CD4-positive, alpha-beta T cell treated with Interleukin-2 at 100 ng/mL for 4 hours (primary cell): ENCODE measurements at places on chromosomes 6 and 20.

DNA sequence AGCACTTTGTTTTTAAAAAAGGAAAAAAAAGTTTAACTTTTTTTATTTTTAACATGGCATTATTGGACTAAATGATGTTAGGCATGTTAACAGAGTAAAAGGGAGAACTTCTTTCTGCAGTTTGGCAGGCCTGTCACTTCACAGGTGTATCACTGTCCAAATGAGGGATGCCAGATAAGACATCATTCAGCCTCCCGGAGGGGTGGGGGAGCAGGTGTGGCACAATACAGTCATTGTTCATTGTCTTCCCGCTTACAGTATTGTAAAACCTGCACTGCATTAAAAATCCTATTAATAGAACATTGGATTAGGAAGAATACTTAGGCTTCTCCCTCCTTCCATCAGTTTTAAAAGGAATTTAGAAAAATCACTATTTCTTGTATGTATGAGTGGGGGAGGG is 80.7 kb downstream of the CARMIL1 start:
- DNase-seq: no peak

DNA sequence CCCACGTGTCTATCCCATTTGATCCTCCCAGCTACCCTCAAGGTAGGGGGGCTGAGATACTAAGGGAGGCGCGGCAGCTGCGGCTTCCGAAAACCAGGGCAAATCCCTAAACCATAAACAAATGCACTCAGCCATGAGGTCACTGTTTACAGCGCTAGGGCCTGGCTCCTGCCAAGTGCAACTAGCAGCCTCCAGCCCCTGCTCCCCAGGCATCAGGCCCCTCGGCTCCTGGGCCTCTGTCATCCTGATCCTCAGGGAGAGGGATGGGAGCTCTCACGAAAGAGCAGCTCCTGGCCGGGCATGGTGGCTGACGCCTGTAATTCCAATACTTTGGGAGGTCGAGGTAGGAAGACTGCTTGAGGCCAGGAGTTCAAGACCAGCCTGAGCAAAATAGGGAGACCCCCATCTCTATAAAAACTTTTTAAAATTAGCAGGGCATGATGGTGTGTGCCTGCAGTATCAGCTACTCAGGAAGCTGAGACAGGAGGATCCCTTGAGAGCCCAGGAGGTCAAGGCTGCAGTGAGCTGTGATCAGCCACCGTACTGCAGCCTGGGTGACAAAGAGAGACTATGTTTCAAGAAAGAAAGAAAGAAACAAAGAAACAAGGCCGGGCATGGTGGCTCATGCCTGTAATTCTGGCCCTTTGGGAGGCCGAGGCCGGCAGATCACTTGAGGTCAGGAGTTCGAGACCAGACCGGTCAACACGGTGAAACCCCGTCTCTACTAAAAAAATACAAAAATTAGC is 42.5 kb upstream of the TLDC2 start:
- DNase-seq: no peak

GRCh38 chr20:25272223-25273000 is 24.5 kb downstream of the PYGB start:
- no peak for DNase-seq

DNA sequence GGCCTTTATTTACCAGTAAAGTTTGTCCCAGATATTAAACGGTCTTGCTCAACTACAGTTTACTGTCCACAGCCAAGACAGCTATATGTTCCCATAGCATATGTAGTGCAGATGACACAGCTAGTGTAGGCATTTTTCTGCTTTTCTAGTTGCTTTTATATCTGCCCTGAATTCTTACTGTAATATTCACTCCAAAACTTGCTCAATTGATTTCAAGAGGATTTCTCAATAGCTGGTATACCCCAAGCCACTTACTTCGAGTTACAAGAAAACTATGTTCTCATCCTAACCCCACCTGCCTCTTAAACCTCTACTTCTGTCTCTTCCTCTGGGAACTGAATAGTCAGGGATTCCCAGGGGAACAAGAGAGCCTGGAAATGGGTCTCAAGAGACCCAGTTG is 18.9 kb upstream of the ROS1 start:
- DNase-seq: no peak

- no peak for DNase-seq
These were observed 59.2 kb downstream of the RBM38 start for GRCh38 chr20:57450419-57450818.

GRCh38 chr20:62320581-62321354 is 18.0 kb downstream of the ADRM1 start:
- no peak for DNase-seq

GRCh38 chr20:50744143-50744792 is 12.9 kb downstream of the PARD6B start:
- DNase-seq: no peak

- no peak for DNase-seq
These were observed 2.5 kb downstream of the MYLK4 start for GRCh38 chr6:2748183-2748582.

DNA sequence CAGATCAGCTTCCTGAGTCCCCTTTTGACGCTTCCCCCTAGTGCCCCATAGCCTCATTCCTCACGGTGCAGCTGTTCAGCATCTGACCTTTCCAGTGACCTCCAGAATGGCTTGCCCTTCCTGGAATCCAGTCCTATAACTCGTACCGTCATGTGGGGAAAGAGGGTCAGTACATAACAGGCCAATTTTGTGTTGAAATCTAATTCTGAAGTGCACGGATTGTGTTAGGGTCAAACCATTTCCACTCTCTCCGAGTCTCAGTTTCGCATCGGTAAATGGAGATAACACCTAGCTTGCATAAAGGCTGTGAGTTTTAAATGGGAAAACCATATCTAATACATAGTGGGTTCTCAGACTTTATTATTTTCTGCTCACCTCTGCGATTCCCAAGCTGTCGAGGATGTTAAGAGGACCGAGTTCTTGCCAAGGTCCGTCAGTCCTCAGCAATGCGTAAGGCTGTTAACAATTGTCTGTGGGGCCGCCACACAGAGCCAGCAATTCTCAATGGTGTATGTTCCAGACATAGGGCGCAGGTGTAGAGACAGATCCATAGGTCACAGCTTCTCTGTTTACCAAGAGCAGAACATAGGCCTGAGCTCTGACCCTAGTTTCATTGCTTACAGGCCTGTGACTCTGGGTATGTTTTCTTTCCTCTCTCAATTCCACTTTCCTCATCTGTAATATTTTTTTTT is 45.5 kb upstream of the CCR6 start:
- no peak for DNase-seq

GRCh38 chr6:52230685-52231084 is 13.6 kb downstream of the IL17F start:
- DNase-seq: no peak

DNA sequence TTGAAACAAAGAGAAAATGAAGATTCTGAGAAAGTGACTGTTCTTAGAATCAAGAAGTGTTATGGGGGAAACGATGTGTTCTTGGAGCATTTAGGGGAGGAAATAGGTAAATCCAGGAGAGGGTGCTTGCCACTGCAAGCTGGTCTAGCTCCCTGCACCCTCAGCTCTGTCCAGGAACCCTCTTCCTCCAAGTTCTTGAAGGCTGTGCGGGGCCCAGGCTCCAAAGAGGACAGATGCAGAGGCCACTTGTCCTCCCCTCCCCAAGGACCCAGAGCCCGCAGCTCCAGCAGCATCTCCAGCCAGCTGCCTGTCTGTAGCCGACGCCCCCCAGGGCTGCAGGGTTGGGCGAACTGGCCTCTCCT is 87.9 kb downstream of the CDC5L start:
- DNase-seq: no peak

DNA sequence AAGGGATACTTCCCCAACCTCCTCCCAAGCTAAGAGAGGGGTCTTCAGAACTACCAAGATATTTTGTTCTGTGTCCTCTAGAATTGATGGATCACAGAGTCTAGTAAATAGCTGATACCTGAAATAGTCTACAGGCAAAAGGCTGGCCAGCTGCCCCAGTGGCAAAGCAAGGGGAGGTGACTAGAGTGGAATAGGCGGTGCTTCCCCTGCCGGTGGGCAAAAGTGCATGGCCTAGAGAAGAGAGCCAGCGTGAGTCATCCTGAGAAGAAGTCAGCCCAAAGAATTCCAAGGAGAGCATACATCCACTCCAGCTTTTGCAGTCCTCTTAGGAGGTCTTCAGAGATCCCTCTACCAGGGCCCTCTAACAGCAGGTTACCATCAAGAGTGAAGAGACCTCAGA is 14.7 kb downstream of the DPPA5 start:
- no peak for DNase-seq

DNA sequence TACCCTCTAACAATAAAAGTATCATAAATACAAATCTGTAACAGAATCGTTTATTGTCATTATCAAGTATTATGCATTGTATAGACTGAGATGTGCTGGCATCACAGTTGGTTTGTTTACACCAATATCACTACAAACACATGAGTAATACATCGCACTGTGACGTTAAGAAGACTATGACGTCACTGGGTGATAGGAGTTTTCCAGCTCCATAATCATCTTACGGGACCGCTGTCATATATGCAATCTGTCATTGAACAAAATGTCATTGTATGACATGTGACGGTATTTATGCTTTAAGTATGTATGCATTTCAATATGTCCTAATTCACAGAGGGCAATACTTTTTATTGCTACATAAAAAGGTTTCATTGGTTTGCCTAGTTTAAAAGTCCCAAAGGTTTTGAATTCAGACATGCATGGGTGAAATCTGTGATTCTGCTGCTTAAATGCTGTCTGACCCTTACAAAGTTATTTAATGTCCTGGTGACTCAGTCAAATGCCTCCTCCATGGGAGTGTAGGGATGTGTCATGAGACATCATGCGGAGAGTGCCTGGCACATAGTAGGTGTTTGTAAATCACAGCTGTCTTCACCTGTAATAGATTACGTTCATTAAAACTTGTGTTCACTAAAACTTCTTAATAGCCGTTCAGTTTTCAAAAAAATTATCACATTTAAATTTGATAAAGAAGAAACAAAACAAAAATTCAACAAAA is 160.7 kb upstream of the PDE10A start:
- DNase-seq: no peak

- DNase-seq: no peak
These were observed 708.7 kb downstream of the UTRN start for GRCh38 chr6:144993870-144994269.

- DNase-seq: no peak
These were observed 417.5 kb downstream of the EYS start for GRCh38 chr6:65289491-65289890.

- no peak for DNase-seq
These were observed 10.6 kb upstream of the IFT52 start for GRCh38 chr20:43579861-43580793.

GRCh38 chr6:34529665-34530327 is 26.3 kb downstream of the SPDEF start:
- no peak for DNase-seq

DNA sequence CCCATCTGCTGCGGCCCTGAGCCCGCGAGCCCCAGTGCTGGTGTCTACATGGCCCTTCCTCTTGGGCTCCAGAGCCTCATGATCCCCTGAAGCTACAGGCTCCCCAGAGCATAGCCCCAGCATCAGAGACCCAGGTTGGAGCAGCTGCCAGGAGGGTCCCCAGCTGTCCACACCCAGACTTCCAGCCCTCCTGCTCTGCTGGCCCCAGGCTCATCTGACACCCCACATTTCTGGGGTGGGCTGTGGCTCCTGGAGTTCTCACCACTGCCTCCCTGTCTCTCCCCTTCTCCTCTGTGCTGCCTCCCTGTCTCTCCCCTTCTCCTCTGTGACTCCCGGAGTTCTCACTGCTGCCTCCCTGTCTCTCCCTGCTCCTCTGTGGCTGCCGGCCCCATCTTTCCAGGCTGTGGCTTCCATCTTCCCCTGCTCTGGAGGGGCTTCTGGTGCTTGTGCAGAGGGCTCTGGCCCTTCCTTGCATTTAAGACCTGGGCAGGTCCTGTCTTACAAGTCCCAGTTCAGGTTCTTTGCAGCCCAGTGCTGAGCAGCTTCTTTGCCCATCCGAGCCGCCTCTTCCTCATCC is 108.1 kb downstream of the ERMARD start:
- DNase-seq: no peak

GRCh38 chr6:125549202-125549884 is 200.1 kb upstream of the HEY2 start:
- no peak for DNase-seq

DNA sequence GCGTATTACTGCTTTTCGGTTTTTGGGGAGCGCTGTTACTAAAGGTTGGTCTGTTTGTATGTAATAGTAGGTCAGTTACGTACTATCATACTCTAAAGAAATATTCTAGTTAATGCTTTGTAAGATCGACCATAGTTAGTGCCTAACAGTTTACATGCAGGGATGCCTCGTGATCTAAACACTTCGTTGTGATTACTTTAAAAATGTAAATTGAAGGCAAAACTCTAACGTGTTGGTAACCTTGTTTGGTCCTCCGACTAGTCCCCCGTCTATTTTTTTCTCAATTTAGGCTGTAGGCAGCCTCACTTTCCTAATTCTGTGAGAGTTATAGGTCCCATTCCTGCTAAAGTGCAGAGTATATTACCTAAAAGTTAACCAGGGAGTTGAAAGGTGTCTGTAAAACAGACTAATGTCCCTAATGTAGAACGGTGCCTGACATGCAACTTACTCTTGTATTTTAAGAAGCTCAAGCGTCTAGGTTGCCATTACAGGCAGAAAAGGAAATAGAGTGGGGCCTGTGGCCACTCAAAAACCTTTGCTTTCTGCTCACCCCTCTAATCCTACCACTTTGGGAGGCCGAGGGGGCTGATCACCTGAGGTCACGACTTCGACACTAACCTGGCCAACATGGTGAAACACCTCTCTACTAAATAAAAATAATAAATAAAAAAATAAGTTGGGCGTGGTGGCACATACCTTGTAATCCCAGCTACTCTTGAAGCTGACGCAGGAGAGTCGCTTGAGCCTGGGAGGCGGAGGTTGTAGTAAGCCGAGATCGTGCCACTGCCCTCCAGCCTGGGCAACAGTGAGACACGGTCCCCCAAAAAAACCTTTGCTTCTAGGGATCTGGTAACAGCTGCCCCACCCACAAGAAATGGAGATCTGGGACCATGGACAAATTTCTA is 37.8 kb downstream of the HFE start:
- no peak for DNase-seq

DNA sequence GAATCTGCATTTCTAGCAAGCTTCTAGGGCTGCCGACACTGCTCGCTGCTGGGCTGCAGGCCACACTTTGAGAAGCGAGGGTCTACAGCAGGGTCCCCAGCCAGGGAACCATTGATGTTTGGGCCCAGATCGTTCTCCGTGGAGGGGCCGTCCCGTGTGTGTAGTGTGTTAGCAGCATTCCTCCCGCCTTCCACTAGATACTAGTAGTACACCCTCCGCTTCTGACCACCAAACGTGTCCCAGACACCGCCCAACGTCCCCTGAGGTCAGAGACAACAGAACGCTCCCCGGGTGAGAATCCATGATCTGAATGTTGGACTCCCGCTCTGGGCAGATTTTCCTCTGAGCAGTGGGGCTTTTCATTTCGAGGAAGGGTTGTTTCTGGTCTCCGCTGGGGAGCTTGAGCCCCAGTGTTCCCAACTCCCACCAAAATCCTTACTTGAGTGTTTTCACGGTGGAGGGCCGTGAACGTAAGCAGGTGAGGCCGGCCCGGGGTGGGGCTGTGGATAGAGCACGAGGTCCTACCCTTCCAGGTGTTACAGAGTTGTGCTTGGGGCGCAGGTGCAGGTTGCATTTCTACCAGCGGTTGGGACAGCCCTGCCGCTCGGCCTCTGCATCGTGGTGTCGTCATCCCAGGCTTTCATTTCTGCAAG is 124.6 kb downstream of the SYCP2 start:
- no peak for DNase-seq

GRCh38 chr20:37734228-37734985 is 40.6 kb downstream of the CTNNBL1 start:
- DNase-seq: no peak

- no peak for DNase-seq
These were observed 48.8 kb upstream of the NKX2-2 start for GRCh38 chr20:21562656-21563055.

GRCh38 chr6:7646394-7646793 is 56.4 kb downstream of the SNRNP48 start:
- DNase-seq: no peak

- DNase-seq: no peak
These were observed 555.9 kb downstream of the C6orf118 start for GRCh38 chr6:164753517-164753916.
